ENCODE measurements at places on chromosomes 16 and 17.

DNA sequence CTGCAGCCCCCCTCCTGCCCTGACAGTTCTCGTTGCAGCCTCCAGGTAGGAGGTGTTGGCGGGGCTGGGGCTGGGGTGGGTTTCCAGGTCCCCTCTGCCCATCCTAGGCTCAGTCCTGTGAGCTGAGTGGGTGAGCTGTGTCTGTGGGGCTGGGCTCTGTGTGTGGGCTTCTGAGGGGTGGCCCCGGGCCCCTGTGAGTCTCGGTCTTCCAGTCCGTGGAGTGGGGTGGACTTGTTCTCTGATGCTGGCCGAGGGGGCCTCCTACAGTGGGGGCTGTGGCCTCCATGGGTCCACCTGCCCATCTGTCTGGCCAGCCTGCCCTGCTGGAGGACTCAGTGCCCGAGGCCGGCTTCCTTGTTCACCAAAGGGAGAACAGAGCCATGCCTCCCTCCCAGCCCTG, 32.7 kb downstream of the SOX8 start:
- DNase-seq = no peak

DNA sequence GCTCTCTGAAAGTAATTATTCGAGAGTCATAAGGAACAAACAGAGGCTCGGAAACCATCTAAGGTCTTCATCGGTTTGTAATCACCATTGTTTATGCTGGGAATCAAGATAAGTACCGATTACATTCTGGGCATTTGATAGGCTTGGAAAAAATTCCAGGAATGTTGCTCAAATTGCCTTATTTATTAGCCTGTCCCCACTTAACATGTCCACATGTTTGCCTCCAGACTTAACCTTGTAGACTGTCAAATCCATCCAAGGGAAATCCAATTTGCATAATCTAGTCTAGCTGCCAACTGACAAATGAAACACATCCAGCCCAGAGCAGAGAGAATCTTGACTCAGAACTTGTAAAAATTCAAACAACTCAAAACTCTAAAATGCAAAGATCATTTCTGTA, 51.3 kb upstream of the TMC5 start:
- DNase-seq = no peak

GRCh38 chr16:58109330-58109729, 19.9 kb downstream of the CFAP20 start:
- no peak for DNase-seq

DNA sequence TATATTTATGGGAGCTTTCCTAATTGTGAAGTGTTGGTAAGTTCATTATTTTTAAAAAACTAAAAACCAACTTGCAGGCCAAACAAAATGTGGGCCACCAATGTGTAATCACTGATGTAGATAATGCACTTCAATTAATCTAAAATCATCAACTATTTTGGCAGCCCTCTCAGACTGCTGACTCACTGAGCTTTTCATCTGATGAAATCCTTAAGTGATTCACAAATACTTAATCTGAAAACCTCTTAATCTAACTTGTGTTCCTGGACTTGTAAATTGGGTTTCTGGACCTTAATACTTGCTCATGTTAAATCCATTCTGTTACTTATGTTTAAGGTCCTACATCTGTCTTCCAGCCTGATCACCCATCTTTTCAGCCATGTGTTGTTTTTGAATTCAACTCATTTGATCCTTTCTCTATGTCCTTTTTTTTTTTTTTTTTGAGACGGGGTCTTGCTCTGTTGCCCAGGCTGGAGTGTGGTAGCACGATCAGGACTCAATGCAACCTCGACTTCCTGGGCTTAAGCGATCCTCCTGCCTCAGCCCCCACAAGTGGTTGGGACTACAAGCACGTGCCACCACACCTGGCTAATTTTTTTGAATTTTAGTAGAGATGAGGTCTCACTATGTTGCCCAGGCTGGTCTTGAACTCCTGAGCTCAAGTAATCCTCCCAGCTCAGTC, 39.0 kb downstream of the PRKCB start:
- no peak for DNase-seq

GRCh38 chr16:6081320-6081976, 983.9 kb upstream of the EEF2KMT start:
- DNase-seq = no peak

DNA sequence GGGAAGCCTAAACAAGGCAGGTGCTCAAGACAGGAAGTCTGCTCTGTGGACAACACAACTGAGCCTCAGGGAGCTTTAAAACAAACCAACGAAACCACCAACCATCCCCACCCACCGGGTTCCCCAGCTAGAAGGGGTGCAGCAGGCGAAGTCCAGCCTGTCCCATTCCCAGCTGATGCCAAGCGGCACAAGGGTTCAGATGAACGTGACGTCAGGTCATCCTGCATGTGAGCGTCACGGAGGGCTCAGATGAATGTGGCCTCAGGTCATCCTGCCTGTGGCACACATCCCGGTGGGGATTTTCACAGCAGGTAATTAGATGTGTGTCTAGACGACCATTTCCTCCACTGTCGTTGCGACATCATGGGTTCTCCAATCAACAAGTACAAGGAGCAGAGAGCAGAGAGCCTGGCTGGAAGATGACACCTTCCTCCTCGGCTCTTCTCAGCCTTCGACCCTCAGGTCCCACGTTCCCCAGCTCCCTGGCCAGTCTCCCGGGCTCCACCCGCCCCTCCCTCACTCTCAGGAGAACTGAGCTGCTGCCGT, 246.5 kb downstream of the FOXL1 start:
- DNase-seq = no peak

GRCh38 chr16:61313931-61314330, 722.3 kb downstream of the CDH8 start:
- no peak for DNase-seq

GRCh38 chr17:27945333-27945616, 52.1 kb upstream of the LYRM9 start:
- no peak for DNase-seq

- no peak for DNase-seq
Measured at GRCh38 chr16:89089120-89089519, 4.5 kb upstream of the ACSF3 start.

DNA sequence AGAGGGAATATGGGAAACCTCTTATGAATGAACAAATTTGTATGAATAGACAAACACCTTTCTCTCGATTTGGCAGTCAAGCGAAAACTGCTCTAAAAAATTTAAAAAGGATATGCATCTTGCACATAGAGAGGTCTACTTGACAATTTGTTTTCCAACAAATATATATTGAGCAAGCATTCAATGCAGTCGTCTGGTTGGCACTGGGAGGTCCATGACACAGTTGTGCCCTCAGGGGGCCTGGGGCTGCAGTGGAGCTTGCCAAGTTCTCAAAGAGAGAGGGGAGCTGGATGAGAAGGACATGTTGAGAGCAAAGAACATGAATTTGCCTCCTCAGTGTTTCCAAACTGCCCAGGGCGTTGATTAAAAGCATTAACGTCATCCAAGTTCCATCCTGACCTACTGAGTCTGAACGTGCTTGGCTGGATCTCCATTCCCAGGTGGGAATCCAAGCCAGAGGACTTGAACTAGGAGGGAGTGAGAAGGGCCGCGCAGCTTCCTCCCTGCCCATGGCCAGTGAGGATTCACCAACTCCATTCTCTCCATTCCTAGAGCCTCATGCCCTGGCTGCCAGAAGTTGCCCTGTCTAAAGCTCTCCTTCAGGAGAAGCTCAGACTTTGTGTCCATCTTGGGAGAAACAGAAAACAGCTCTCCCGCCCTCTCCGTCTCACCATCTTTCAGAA, 24.5 kb downstream of the TBX2 start:
- DNase-seq = no peak

DNA sequence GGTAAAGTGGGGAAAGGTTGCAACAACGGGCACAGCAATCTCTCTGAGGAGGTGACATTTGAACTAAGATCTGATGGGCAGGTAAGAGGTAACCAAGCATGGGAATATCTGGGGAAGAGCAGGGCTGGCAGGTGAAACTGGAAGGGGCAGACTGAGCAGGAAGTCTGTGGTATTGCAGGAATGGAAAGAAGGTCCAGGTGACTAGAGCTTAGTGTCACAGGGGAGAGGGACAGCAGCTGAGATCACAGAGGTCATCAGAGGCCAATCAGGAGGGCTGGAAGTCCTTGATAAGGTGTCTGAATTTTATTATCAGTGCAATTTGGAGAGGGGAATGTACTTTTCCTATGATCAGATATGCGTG, 73.3 kb upstream of the DHX40 start:
- no peak for DNase-seq

GRCh38 chr17:15516150-15516549, 47.1 kb downstream of the TVP23C start:
- DNase-seq = no peak

GRCh38 chr16:83769397-83770008, 38.3 kb upstream of the HSBP1 start:
- no peak for DNase-seq

GRCh38 chr16:19130852-19131824, 17.4 kb downstream of the ITPRIPL2 start:
- DNase-seq = no peak

DNA sequence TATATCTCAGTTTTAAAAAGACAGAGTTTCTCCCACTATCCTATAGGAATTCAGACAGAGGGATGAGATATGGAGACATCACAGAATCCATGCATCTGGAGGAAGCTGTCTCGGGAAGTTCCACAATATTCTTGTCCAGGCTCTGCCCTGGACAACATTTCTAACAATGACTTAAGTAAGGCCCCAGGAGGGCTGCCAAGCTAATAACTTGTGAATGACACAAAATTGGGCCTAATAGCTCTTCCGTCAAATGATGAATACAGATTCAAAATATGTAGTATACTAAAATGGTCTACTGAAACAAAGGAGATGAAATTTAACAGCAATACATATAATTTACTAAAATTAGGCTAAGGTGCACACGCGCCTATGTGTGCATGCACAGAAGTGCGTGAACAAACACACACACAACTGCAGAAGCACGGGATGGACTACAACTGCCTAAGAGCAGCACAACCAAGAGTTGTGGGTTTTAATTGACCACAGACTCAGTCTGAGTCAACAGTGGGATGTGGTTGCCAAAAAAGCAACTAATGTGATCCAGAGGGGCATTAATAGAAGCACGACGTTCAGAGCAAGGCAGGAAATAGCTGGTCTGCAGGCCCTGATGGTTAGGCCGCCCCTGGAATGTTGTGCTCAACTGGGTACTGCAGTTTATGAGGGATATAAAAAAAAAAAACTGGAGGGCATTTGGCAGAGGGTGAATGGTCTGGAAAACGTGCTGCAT, 26.3 kb upstream of the HS3ST2 start:
- DNase-seq = no peak

GRCh38 chr17:4897198-4897687, 2.1 kb upstream of the C17orf107 start:
- no peak for DNase-seq

DNA sequence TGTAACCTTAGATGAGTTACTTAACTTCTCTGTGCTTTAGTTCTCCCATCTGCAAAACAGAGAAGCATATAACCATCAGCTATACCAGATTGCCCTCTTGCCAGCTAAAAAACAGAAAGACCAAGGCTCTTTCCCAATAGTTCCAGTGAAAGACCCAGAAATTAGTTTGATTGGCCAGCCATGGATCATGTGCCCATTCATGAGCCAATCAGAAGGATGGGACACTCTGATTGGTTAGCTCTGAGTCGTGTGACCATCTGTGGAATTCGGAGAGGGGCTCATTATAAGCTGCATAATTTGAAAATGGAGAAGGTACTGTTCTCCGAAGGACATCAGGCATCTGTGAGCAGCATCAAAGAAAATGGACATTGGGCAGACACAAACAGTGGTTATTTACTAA, 155.2 kb downstream of the ABCC12 start:
- no peak for DNase-seq

DNA sequence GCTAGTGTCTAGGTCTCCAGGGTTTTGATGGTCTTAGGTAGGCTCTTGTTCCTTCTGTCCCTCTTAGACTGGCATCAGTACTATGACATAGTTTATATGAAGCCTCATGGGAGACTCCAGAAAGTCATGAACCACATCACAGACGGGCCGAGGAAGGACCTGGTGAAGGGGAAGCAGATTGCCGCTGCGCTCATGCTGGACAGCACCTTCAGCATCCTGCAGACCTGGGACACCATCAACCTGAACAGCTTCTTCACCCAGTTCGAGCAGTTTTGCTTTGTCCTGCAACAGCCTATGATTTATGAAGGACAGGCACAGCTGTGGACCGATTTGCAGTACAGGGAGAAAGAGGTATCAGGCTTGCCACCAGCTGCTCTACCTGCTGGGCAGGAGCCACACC, 34.0 kb downstream of the RNF213 start:
- no peak for DNase-seq

- no peak for DNase-seq
Measured at GRCh38 chr17:27793168-27793905, 7.0 kb downstream of the NOS2 start.

DNA sequence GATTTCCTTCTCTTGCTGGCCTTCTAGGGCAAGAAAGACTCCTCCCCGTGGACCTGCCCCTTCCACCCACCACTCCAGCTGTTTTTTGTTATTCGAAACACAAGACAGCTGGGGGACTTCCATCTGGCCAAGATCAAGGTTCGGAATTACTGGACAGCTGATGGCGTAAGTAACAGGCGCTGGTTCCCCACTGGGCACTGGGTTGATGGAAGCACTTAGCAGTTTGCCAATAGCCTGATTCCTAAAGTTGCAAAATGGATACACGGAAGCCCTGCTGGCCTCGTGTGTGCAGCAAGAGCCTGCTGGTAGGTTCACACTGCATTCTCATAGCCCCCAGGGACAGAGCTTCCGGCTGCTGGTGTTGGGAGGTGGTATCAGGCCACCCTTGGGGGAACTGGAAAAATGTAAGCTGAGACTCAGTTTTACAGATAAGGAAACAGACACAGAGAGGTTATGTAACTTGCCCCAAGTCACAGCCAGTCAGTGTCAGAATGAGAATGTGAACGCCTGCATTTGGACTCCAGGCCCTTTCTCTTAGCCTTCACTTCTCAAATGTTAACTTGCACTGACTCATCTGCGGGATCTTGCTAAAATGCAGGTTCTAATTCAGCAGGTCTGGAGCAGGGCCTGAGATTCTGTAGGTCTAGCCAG, 171.7 kb downstream of the KATNIP start:
- no peak for DNase-seq

DNA sequence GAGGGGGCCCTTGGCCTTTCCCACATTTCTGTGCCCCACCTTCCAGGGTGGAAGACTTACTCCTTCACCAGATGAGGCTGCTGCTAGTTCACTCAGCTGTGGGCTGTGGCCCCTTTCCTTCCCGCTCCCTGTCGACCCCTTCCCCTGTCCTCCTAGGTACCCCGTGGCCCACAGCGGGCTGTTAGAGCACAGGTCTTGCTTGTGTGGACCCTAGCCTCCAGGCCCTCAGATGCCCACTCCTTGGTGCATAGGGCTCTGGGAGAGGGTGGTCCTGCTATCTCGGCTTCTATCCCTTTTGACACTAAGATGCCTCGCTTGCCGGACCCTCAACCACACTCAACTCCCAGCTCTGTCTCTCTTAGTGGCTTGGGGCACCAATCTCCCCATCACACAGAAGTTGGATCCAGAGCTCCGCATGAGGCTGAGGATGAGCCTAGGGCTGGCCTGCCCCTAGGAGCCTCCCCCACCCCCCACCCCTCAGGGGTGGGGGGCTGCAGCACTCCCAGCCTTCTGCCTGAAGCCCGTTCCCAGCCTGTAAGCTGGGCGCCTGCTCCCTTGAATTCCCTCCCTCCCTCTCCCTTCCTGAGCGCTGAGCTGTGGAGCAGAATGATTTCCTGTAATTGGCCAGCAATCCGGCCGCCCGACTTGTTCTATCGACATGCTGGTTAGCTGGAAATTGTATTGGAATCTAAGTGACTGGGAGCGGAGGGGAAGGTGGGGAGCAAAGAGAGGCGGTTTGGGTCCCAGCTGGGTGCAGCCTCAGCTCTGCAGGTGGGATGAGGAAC, 30.9 kb downstream of the DCAKD start:
- DNase-seq = no peak

All from stimulated activated CD8-positive, alpha-beta memory T cell treated with anti-CD3 and anti-CD28 coated beads, Interleukin-4, amount 100 ng/mL, for 24 hours (primary cell).